Fibroblast of skin of back (primary cell): ENCODE measurements at places on chromosomes 16 and 17.

DNA sequence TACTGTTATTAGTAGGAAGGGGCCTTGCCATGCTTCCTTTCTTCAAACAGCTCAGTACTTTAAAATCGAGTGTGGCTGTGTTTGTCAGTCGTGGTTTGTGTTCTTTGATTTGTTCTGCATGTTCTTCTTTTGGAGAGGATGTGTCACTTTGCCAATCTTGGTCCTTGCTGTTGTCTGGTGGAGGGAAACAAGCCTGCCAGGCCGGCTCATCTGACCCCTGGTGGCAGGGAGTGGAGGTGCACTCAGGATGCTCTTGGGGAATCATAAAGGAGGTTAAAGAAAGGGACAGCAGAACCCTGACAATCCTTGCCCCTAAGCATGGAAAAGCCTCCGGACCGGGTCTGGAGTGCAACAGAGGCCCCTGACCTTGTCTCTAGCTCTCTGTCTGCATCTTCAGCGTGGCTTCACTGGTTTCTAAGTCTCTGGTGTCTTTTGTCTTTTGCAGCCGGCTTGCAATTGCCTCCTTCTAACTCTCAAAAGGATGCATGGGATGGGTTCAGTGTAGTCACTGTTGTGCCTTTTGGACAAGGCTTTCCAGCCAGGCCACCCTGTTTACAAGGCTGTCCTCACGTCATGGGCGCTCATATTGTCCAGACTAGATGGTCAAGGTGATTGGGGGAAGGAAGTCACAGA is 135.8 kb downstream of the WWOX start:
- DNase-seq, result peak; percentile 70

- no peak for DNase-seq
Observed at GRCh38 chr17:78407387-78408000, 29.0 kb downstream of the PGS1 start.

DNA sequence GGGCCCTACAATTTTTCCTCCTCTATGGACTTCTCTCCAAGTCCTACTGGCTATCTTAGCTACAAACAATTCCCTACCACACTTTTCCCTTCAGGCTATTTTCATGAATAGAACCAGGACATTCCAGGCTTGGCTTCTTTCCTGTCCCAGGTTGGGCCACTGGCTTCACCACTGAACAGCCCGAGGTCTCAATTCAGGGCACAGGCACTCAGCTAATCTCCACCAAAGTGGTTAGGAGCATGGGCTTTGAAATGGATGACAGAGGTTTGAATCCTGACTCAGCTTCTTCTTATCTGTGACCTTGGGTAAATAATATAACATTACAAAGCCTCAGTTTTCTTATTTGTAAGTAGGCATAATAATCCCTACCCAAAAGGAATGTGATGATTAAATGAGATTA is 50.9 kb upstream of the ZNF629 start:
- no peak for DNase-seq

- DNase-seq, result no peak
Observed at GRCh38 chr17:80568246-80568645, 23.6 kb downstream of the RPTOR start.

DNA sequence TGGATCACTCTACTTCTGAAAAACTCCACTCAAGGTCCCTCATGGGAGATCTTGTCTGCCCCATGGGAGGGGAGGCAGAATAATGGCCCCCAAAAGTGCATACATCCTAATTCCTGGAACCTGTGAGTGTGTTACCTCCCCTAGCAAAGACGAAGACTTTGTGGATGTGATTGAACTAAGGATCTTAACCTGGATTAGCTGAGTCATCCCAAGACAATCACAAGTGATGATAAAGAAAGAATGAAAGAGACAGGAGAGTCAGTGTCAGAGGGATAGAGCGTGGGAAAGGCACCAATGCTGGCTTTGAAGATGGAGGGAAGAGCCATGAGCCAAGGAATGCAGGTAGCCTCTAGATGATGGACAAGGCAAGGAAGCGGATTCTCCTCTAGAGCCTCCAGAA is 374.7 kb upstream of the DYNLRB2 start:
- no peak for DNase-seq

GRCh38 chr17:1746975-1747543 is 4.4 kb downstream of the SERPINF2 start:
- DNase-seq, result no peak

DNA sequence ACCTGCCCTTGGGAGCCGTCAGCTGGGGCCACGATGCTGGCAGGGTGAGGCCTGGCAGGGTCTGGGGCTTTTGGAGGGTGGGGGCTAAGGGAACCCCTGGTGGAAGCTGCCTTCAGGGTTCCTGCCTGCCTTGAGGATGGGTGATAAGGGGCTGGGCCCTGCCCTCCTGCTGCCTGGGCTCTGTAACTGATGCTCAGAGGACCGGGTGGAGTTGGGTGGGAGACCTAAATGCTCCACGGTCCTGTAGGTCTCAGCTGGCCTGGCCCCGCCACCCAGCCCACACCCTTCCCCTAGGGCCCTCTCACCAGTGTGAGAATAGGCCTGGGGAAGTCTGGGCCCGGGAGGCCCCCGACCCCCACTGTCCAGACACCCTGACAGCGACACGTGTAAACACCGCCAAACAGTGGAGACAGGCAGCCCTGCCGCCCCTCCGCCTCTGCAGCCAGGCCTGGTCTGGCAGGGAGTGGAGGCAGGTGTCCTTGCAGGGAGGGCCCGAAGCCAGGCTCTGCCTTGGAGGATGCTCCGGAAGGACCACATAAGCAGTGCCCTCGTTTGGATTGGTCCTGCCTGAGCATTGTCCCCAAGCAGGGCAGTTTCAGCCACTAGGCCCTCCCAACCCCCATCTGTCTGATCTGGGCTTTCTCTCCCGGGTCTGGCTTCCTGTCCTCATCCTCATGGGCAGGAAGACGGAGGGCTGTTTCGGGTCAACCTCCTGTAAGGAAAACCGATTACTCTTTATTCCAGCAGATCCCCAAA is 6.5 kb upstream of the BAHCC1 start:
- no peak for DNase-seq

- no peak for DNase-seq
Observed at GRCh38 chr16:83296505-83296904, 511.3 kb upstream of the HSBP1 start.

DNA sequence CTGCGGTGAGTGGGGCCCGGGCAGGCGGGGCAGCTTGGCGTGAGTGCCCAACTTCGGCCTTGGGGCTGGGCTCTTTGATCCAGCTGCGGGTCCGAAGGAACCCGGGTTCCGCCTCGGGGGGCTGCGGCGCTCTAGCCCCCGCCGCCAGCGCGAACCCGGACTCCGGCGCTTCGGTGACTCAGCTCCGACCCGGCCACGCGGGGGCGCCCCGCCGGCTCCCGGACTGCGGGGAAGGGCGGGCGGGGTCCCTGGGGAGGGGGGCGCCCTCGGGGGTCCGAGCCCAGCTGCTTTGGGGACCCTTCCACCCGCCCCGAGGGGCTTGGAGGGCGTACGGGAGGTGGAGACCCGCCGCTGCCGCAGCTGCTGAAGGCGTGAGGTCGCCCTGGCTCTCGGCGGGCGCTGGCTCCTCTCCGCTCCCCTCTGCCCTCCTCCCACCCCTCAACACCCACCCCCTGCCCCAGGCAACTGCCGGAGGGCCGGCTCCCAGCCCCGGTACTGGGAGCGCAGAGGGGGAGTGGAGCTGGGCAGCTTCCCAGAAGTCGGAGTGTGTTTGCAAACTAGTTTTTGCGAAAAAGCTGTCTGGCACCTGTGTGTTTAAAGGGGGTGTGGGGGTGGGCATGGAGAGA is 516 bp downstream of the CPNE2 start:
- peak; percentile 33 for DNase-seq

GRCh38 chr17:1484676-1485422 is 7.6 kb downstream of the MYO1C start:
- peak; percentile 60 for DNase-seq

DNA sequence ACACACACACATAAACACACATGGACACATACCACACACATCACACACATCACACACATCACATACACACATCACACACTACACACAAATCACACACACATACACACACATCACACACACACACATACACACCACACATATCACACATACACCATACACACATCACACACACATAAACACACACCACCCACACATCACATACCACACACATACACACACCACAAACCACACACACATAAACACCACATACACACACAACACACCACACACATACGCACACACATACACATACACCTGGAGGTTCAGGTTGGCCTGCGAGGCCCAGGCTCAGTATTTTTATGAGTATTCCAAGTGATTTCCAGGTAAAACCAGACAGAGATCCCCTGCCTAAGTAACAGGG is 279.5 kb downstream of the FOXL1 start:
- DNase-seq, result no peak
